Mesothelial cell of epicardium (in vitro differentiated cells): ENCODE measurements at places on chromosomes 5 and 9. TPM values are rescaled to one million over a fixed set of nuclear protein-coding genes. Genes with fewer than 3 reads are reported as not detected.
A peak's percentile ranks its signal among the peaks of the same experiment; 100 is the strongest.

DNA sequence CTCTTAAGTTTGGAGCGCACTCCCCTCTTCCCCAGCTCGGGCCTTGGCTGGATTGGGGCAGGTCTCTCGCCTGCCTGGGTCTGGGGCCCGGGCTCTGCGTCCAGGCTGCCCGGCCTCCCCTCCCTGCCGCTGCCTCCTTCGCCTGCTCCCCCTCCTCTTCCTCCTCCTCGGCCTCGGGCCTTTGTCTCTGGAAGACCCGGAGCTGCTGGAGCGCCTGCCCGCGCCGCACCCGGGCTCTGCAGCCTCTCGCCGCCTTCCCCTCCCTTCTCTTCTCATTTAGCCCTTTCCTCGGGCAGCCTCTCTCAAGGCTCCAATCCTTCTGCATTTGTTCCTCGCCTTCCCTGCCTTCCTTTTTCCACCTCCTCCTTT is 218.5 kb downstream of the C9orf50 start:
- no peaks in the 10 kb centered on the region for H3K36me3 ChIP-seq
- peak overlapping the region; percentile 15 for H3K4me3 ChIP-seq
- peaks cover 57% of the 10 kb centered on the region for H3K4me1 ChIP-seq
- peak overlapping the region; percentile 84 for H3K27ac ChIP-seq

- no peaks in the 10 kb centered on the region for H3K27me3 ChIP-seq
- H3K36me3 ChIP-seq, result peaks cover 17% of the 10 kb centered on the region
- no peaks in the 10 kb centered on the region for H3K4me1 ChIP-seq
- no peak within 1 kb of the TSS for H3K4me3 ChIP-seq
- no peak for DNase-seq
Observed at GRCh38 chr5:141359790-141360426, at the start of gene PCDHGB2. TSS of gene PCDHGB2 (plus strand) at chr5:141359994. CDS start at chr5:141360136, 142 bp downstream.

NSG2 gene
- not detected in 3 replicates for total RNA-seq

CTXN3 gene
- not detected in 3 replicates for total RNA-seq
